ENCODE measurements at places on chromosomes 6 and 20.

- DNase-seq: peak; percentile 30
These were observed 199.4 kb upstream of the ZNF184 start for GRCh38 chr6:27672113-27672799.

GRCh38 chr20:18388860-18389259, 78.0 kb downstream of the DZANK1 start:
- peak; percentile 51 for DNase-seq

DNA sequence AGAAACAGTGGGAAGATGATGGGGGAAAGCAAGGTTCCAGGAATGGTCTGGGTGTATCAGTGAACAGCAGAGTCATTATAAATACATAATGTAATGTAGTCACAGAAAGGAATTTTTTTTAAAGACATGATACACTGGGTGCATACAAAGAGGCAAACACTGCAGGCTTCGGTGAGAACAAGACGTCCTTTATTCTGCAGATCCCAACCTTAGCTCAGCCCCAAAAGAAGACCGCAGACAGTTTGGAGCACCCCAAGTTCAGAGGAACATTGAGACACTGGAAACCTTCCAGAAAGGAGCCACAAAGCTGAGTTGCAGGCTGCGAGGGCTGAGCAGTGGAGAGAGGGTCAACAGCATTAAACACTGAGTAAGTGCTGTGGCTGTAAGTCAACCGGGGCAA, 30.6 kb upstream of the FOXC1 start:
- DNase-seq: no peak

DNA sequence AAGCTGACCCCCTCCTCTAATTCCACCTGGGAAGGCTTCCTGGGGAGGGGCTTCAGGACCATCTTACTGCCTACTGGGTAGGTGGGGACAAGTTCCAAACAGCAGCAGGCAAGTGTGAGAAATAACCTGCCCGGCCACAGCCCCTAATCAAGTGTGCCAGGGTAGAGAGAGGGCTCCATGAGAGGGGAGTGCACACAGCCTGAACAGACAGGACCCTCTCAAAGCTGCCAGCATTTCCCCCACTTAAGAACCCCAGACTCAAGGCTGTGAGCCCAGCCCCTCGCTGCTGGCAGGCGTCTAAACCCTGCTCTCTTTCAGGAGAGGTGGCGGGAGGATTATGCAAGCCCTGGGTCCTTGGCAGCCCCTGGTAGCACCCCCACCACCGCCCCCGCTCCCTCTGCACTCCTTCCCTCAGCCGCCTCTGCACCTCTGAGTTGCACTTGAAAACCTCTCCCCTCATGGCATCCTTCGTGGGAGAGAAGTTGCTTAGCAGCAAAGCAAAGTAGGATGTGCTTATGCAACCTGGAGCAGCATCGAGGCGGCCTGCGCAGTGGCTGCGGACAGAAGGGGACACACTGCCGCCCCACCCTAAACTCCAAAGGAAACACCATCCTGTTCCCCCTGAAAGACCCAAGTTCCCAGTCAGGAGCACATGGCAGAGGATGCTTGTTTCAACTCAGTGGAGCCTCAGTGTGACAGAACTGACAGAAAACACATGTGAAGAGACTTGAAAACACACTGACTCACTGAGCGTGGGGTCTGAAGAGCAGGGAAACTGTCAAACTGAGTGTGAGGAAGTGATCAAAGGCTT, 10.5 kb downstream of the DDRGK1 start:
- DNase-seq: no peak

DNA sequence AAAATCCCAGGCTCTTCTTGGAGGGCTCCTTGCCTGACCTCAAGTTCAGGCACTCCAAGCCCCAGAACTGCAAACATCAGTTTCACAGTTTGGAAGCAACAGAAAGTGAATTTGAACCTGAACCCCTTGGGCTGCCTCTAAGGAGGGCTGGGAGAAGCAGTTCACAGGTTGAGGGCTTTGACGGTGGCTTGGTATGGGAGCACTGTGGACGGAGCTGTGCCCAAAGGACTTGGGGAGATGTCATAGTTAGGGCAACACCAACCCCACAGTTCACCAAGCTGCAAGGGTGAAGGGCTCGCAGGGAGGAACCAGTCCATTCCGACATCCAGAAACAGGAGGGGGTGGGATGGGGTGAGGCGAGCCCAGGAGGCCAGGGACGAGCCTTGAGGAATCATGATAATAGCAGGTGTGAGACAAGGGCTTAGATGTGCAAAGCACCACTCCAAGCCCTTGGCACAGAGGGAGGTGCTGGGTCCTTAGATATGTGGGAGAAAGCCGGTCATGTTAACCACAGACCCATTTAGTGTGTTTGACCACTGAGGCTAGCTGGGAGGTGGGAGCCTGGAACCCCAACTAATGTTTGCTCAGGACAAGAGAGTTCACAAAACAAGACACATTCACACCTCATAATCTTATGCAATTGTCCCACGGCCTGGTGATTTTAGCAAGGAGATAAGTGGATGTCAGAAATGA, 4.3 kb downstream of the CEBPB start:
- DNase-seq: no peak

- DNase-seq: peak; percentile 43
These were observed 109.0 kb downstream of the HFE start for GRCh38 chr6:26195924-26196845.

- DNase-seq: no peak
These were observed 116.1 kb downstream of the BACH2 start for GRCh38 chr6:90180526-90180925.

DNA sequence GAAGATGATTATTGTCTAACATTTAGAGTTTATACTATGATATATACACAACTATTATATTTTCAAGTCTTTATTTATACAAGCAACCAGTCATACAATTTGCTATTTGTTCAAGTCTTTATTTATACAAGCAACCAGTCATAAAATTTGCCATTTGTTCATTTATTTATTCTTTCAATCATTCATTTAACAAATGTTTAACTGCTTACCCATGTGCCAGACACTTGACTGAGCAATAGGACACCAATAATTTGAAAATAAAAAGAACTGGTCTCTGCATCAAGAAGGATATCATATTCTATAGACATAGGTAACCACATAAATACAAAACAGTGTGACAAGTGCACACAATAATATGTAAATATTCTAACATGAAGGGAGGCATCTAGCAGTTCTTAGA, 20.3 kb downstream of the GRIK2 start:
- no peak for DNase-seq

- peak; percentile 36 for DNase-seq
These were observed 20.9 kb downstream of the IGF2R start for GRCh38 chr6:159989492-159990480.

DNA sequence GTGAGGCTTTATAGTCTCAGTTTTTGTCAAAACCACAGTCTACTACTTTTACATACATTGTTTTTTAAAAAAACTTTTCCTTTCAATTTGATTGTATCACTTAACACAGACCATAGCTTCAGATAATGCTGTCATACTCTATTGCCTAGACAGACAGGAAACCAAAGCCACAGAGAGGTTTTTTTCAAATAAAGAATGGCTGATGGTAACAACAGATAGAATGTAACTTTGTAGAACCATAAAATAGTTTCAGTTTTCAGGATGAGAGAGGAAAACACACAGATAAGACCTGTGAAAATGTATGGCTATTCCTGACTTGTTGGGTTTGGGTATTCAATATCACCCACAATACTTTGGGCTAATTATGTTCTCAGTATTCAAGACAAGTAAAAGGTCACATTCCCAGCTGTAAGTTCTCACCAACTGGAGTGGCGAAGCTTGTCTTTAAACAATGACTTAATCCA, 94.0 kb downstream of the ADGRG6 start:
- peak; percentile 61 for DNase-seq

GRCh38 chr20:24894967-24895366, 54.1 kb upstream of the CST7 start:
- DNase-seq: no peak

DNA sequence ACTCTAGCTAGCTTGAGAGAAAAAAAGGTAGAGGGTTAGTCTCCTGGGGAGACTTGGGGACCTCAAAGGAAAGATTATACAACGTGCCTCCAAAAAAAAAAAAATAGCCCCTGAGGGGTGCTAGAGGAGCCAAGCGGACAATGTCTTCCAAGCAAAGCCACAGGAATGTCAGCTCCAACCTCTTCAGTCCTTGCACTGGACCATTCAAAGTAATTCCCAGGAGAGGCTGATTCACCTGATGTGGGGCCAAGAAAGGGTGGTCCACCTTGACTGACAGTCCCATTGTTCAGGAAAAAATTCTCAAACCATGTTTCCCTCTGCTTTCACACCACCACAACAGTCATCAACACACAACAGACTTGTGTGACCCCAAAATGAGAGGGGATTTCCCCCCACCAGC, 30.7 kb downstream of the ASIP start:
- peak; percentile 79 for DNase-seq

- peak; percentile 87 for DNase-seq
These were observed 90.8 kb upstream of the ELOVL5 start for GRCh38 chr6:53439556-53439955.

GRCh38 chr20:16922834-16923233, 174.7 kb downstream of the OTOR start:
- DNase-seq: peak; percentile 89

DNA sequence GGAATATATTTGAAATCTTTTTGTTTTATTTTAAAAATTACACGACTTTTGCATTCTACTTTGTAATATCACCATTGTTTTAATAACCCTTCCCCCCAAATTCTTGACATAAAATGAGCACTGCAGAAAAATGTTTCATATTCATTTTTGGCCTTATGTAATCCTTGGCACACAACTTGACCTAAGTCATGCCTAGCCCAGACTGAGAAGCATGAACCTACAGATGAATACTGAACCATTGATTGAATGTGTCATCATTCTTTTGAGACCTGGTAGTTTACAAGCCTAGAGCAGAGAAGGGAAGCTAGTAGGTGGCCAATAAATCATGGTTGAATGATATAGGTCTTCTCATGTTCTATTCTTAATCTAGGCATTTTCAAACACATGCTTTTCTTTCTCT, 89.4 kb upstream of the EDN1 start:
- no peak for DNase-seq

DNA sequence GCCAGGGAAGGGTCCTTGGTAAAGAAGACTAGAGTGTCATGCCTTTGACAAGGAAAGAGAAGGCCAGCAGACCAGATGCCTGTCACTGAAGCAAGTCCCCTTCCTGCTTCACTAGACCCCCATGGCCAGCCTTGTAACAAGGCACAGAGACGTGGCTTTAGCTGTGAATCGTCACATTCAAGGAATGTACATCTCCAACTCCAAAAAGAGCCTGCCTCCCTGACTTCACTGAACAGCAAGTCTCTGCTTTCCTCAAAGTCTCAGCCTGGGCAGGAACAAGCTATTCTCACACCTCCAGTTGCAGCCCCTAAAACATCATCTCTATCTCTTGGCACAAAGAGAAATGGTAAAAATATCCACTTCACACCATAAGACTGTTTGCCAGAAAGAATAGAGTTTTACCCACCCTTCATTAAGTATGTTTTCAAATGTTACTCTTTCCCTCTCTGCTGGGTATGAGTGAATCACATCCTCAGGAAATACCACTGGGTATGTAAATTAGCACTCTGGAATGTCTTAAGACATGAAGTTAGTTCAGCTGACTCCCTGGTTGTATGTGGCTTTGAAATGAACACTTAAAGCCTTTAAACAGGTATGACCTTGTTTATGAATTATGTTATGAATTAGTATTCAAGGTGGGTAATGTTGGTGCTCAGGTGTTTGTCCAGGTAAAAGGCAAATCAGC, 46.4 kb upstream of the NT5E start:
- peak; percentile 93 for DNase-seq

DNA sequence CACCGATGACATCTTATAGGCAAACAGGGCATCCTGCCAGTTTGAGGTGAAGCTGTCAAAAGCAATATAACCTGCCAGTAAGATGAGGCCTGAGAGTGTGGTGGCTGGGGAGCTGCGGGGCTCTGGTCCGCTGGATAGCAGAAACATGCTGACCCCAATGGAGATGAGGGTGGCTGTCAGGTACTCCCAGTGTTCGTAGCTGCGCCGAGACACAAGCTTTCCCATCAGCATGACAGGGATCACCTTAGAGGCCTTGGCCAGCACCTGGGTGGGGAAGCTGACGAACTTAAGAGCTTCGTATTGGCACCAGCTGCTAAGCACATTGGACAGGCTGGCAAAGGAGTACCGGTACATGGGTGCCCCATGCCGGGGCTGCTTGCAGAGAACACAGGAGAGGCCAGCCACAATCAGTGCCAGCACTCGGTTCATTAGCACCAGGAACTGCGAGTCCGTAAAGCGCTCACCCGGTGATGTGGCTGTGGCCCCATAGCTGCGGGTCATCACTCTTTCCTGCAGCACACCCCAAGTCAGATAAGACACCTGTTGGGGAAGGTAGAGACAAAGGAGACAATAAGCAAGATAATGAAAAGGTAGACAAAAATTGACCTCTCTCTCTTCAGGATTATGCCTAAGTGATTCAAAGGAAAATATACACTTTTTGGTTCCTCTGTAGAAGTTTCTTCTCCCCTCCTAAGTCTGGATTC, 2.1 kb downstream of the SLC35B2 start:
- peak; percentile 27 for DNase-seq

- peak; percentile 86 for DNase-seq
These were observed at the start of gene DEK for GRCh38 chr6:18264219-18264922. Gene DEK, minus strand, starts transcription at chr6:18264530. Its CDS starts 543 bp downstream, at chr6:18263987.

DNA sequence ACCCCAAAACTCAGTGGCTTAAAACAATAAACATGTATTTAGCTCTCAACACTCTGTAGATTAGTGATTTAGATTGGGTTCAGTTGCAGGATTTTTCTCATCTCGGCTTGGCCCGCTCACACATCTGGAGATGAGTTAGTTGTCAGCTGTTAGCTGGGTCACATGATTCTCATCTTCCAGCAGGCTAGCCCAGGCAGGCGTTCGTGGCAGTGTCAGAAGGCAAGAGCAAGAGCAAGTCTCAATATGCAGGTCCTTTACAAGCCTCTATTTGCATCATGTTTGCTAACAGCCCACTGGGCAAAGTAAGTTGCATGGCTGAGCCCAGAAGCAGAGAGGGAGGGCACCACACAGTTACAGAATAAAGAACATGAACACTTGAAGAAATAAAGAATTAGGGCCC, 83.6 kb upstream of the MYLIP start:
- DNase-seq: no peak

DNA sequence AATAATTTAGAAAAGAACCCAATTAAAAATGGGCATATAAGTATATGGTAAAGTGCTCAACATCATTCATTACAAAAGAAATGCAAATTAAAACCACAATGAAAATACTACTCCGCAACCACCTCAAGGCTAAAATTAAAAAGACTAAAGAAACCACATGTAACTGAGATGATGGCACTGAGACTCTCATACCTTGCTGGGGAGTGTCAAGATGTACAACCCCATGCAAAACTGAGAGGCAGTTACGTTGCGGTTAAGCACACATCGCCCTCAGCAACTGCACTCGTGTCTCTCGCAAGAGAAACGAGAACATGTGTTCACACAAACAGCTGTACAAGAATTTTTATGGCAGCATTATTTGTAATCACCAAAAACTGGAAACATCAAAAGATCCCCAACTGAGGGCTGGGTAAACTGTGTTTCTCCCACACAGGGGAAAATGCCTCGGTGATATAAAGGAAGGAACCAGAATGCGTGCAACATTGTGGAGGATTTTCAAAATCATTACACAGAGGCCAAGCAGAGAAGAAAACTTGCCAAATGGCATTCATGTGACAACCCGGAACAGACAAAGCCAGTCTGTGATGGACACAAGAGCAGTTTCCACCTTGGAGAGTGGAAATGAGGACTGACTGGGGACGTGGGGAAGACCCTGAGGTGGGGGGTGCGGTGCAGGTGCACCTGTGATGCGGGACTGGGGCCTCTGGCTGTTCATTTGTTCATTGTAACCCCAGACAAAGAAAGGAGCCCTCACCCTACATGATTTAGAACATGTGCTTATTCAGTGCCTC, 144.9 kb downstream of the WDR27 start:
- no peak for DNase-seq

- no peak for DNase-seq
These were observed 101.5 kb downstream of the PHACTR3 start for GRCh38 chr20:59705651-59706399.
